LHCN-M2 (cell line): ENCODE measurements at places on chromosomes 4 and X. TPM values are rescaled to one million over a fixed set of nuclear protein-coding genes. Genes with fewer than 3 reads are reported as not detected.

Gene PF4V1
- total RNA-seq: not detected in 2 replicates

GRCh38 chr4:89067417-89067816 lies 10.4 kb upstream of the FAM13A start:
- no peak for DNase-seq

GRCh38 chr4:79364061-79364460 lies 38.2 kb upstream of the NAA11 start:
- DNase-seq: no peak

GRCh38 chr4:83658806-83659205 lies 122.9 kb downstream of the GPAT3 start:
- no peak for DNase-seq

- peak; percentile 60 for DNase-seq
Measured at GRCh38 chr4:48017108-48017571, 568 bp downstream of the NIPAL1 start.

GRCh38 chrX:49230500-49231232 lies 2.5 kb downstream of the CACNA1F start:
- DNase-seq: no peak

- DNase-seq: no peak
Measured at GRCh38 chr4:41122775-41123174, 91.6 kb downstream of the APBB2 start.
